ENCODE measurements at places on chromosomes 5 and 9. TPM values are rescaled to one million over a fixed set of nuclear protein-coding genes. Genes with fewer than 3 reads are reported as not detected.

DBH gene
- not detected for total RNA-seq

FGF1 gene
- total RNA-seq, result 0.97 TPM

ANKRD18B gene
- total RNA-seq, result 0.65 TPM

ROR2 gene
- total RNA-seq, result 3.8 TPM

AMBP gene
- total RNA-seq, result 1.0 TPM

DNA sequence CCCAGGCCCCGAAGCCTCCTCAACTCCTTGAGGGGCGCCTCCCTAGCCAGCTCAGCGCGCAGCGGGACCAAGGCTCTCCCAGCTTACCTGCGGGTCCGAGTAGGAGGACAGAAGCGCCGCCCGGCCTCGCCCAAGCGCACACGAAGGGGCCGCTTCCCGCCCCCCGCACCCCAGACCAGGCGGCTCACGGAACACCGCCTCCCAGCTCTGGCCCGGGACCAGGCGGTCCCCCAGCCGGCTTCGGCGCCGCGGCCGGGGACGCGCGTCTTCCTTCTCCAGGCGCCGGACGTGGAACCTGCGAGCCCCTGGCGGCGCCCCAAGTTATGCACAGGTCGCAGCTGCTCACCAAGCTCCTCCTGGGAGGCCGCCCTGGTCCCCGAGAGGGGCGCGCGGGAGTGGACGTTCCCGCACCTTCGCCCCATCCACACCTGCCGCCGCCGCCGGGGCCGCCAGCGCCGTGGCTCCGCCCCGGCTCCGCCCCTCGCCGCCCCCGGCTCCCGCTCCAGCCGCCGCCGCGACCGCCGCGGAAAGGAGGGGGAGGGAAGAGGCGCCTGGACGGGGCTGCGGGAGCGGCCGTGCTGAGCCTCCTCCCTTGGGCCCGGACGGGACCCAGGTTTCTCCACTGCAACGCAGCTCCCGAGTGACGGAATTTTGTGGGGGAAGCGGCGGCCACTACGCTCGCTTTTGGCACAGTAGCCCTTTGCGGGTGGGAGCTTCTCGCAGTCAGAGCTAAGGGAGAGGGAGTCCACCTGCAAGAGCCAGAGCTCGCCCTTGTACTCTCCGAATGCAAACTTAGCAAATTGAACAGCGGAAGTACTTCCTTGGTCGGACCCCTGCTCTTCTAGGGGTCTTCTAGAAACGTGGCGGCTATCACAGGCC, 77.5 kb upstream of the IFNE start:
- H3K27me3 ChIP-seq, result peaks cover 61% of the 10 kb centered on the region
- no peak overlapping the region for H3K27ac ChIP-seq
- H3K36me3 ChIP-seq, result no peaks in the 10 kb centered on the region
- DNase-seq, result peak; percentile 56

- no peaks in the 10 kb centered on the region for H3K36me3 ChIP-seq
- H3K4me1 ChIP-seq, result peaks cover 14% of the 10 kb centered on the region
- H3K27me3 ChIP-seq, result no peaks in the 10 kb centered on the region
- H3K4me3 ChIP-seq, result no peak overlapping the region
- no peak overlapping the region for H3K27ac ChIP-seq
- DNase-seq, result no peak
Observed at GRCh38 chr9:134679616-134680392, 38.2 kb downstream of the COL5A1 start.

- DNase-seq, result no peak
- no peaks in the 10 kb centered on the region for H3K27me3 ChIP-seq
- H3K27ac ChIP-seq, result no peak overlapping the region
- no peak overlapping the region for H3K4me3 ChIP-seq
Observed at GRCh38 chr5:112895682-112896081, 26.3 kb downstream of the REEP5 start.

- DNase-seq, result no peak
- no peaks in the 10 kb centered on the region for H3K27me3 ChIP-seq
- H3K27ac ChIP-seq, result no peak overlapping the region
- peaks cover 40% of the 10 kb centered on the region for H3K4me1 ChIP-seq
Observed at GRCh38 chr9:136348691-136349090, 14.9 kb downstream of the DNLZ start.

DNA sequence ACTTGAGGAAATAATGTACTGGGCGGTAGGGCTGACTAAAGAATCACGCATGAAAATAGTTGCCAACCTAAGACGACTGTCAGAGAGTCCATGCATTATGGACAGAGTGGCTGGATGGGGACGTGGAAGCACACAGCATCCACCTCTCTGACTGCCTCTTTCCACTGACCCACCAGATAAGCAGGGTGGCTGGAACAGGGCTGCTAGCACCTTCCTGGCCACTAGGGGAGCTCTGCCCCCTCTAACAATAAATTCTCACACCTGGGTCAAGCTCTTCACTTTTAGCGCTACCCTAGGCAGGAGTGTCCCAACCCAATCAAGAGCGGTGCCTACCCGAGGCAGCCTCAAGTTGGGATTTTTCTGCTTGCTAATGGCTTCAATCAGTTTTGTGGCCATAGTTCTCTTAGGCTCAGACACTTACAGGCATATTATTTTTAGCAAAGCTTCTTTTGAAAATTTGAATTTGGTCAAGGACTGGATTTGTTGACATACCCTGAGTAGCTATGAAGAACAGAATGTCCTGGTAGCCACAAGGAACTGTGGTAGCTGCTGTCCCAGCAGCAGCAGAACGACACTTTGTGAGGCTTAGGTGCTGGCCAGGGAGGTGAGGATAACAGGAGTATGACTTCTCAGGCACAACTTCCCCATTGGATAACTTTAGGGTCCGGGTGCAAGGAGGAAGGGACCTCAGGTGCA, 6.9 kb upstream of the TPM2 start:
- DNase-seq, result peak; percentile 61
- H3K27me3 ChIP-seq, result no peaks in the 10 kb centered on the region
- peak overlapping the region; percentile 73 for H3K27ac ChIP-seq
- H3K4me3 ChIP-seq, result no peak overlapping the region
- peaks cover 61% of the 10 kb centered on the region for H3K36me3 ChIP-seq

DNA sequence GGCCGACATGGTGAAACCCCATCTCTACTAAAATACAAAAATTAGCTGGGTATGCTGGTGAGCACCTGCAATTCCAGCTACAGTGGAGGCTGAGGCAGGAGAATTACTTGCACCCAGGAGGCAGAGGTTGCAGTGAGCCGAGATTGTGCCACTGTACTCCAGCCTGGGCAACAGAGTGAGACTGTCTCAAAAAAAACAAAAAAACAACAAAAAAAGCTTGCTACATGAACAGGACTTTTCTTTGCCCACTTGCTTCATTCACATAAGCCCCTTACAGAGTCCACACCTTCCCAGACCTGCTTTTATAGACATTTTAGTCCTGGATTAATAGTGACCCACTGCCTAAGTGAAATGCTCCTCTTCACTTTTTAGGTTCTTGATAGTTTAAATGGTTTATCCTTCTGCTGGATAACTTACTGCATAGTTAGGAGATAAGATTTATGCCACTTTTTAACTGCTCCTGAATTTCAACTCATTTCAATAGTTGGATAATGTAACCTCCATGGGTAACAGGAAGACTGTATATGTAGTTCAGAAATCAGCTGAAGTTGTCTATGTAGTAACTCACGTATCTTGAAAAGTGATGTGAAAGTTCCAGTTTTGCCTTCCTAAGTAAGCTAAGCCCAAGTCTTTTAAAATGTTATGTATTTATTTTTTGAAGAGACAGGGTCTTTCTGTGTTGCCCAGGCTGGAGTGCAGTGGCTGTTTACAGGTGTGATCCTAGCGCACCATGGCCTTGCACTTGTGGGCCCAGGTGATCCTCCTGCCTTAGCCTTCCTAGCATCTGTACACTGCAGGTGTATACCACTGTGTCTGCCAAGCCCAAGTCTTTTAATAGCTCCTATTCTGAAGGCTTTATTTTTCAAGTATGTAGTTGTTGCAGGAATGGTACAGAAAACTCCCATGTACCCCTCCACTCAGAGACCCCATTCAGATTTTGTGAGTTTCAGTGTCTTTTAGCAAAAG, 19.7 kb downstream of the SUB1 start:
- peaks cover 3% of the 10 kb centered on the region for H3K4me1 ChIP-seq
- H3K36me3 ChIP-seq, result peaks cover 49% of the 10 kb centered on the region
- no peak for DNase-seq
- no peak overlapping the region for H3K4me3 ChIP-seq
- H3K27me3 ChIP-seq, result no peaks in the 10 kb centered on the region

DNA sequence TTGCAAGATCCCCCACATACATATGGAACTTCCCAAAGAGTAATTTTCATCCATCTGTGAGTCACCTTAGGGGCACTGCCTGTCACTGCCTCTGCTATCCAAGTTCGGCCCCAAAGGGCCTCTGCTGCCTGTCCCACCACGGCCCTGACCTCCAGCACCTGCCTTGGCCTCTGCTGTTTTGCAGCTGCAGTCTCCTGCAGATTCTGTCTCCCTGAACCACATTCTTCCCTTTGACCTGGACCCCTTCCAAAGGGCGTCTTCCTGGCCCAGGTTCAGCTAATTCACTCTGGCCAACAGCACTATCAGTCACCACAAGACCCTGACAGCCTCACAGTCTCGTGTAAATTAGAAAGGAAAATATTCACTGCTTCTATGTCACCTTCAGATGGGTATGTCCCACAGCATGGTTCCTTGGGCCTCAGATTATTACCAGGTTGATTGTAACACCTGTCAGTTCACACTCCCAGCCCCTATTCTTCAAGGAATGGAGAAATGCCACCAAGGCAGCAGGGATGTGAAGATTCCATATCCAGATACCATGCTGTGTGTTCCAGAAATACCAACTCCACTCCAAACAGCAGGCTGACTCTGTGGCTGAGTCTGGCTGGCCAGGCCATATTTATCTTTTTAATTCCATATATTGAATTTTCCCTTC, 479.3 kb downstream of the ARHGEF28 start:
- H3K4me3 ChIP-seq, result no peak overlapping the region
- H3K27me3 ChIP-seq, result no peaks in the 10 kb centered on the region
- H3K27ac ChIP-seq, result no peak overlapping the region

- no peak overlapping the region for H3K27ac ChIP-seq
- DNase-seq, result no peak
- H3K4me3 ChIP-seq, result no peak overlapping the region
- H3K4me1 ChIP-seq, result peaks cover 16% of the 10 kb centered on the region
- no peaks in the 10 kb centered on the region for H3K36me3 ChIP-seq
Observed at GRCh38 chr9:70498866-70499265, 84.4 kb upstream of the KLF9 start.

DNA sequence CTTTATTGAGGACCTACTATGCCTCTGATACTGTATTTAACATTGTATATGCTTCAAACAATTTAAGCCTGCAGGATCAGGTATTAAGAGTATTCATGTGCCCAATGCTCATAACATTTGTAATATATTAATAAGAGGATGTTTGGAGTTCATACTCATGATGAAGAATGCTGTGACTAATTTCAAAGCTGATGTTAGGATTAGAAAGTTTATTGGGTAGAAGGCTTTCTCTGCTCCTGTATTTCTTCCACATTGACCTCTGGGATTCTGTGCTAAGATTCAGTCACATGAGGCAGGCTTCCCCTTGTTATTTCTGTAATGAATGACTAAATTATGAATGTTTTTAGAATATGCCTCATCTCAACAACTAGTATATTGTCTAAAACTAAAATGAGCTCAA, 456.4 kb downstream of the NFIB start:
- no peaks in the 10 kb centered on the region for H3K36me3 ChIP-seq
- DNase-seq, result no peak
- H3K4me3 ChIP-seq, result no peak overlapping the region
- H3K4me1 ChIP-seq, result no peaks in the 10 kb centered on the region
- no peak overlapping the region for H3K27ac ChIP-seq
- no peaks in the 10 kb centered on the region for H3K27me3 ChIP-seq

- DNase-seq, result peak; percentile 90
- peaks cover 10% of the 10 kb centered on the region for H3K27me3 ChIP-seq
- peaks cover 22% of the 10 kb centered on the region for H3K36me3 ChIP-seq
- H3K4me1 ChIP-seq, result peaks cover 32% of the 10 kb centered on the region
Observed at GRCh38 chr9:107488375-107489143, 1.0 kb downstream of the KLF4 start.

DNA sequence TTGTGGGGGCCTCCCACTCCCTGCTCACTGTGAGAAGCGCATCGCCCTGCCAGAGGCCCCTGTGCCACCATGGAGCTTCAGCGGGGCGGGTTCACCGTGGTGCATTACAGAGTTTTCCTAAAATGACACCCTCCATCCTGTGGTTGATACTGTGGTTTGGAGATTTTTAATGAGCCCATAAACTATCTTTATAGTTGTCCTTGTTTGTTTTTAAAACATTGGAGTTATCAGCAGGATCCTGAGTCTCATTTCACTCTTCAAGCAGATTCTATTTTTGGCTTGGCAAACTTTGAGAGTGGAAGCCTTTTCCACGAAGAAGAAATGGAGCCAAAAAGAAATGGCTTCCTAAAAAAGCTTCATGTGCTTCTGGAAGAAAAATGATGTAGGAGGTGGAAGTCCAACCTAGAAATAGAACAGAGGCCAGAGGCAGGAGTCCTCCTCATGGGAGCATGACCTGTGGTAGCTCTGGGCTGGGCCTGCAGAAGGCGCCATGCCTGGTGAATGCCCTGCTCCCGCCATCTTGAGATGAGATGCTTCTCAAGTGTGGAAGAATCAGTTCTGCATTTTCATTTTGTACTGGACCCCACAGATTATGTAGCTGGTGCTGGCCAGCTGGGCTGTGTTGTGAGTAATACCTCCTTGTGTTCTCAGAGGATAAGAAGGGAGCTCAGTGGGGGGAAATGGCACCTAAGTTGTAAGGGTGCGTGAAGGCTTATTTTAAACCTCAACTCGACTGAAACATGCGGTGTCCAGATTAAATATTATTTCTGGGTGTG, 79.0 kb upstream of the RAI14 start:
- no peak overlapping the region for H3K4me3 ChIP-seq
- DNase-seq, result no peak
- no peak overlapping the region for H3K27ac ChIP-seq
- H3K36me3 ChIP-seq, result no peaks in the 10 kb centered on the region

- peaks cover 14% of the 10 kb centered on the region for H3K4me1 ChIP-seq
- H3K4me3 ChIP-seq, result no peak overlapping the region
- no peaks in the 10 kb centered on the region for H3K36me3 ChIP-seq
- DNase-seq, result no peak
Observed at GRCh38 chr9:77896269-77896937, 135.2 kb downstream of the GNAQ start.

GRCh38 chr9:97348871-97349270, 41.4 kb downstream of the CCDC180 start:
- no peak for DNase-seq
- no peaks in the 10 kb centered on the region for H3K27me3 ChIP-seq
- H3K4me3 ChIP-seq, result no peak overlapping the region
- peaks cover 11% of the 10 kb centered on the region for H3K36me3 ChIP-seq
- H3K27ac ChIP-seq, result no peak overlapping the region
- H3K4me1 ChIP-seq, result no peaks in the 10 kb centered on the region

GRCh38 chr9:126463426-126463825, 136.8 kb downstream of the MVB12B start:
- no peaks in the 10 kb centered on the region for H3K27me3 ChIP-seq
- H3K36me3 ChIP-seq, result peaks cover 14% of the 10 kb centered on the region
- H3K4me1 ChIP-seq, result peaks cover 4% of the 10 kb centered on the region
- DNase-seq, result no peak
- no peak overlapping the region for H3K4me3 ChIP-seq

GRCh38 chr9:122127396-122127798, 32.2 kb downstream of the NDUFA8 start:
- peaks cover 33% of the 10 kb centered on the region for H3K4me1 ChIP-seq
- DNase-seq, result no peak
- H3K36me3 ChIP-seq, result no peaks in the 10 kb centered on the region
- no peak overlapping the region for H3K4me3 ChIP-seq
- H3K27ac ChIP-seq, result no peak overlapping the region

GRCh38 chr9:14031060-14031414, 282.9 kb downstream of the NFIB start:
- no peak for DNase-seq
- peaks cover 39% of the 10 kb centered on the region for H3K4me1 ChIP-seq
- no peaks in the 10 kb centered on the region for H3K36me3 ChIP-seq
- no peaks in the 10 kb centered on the region for H3K27me3 ChIP-seq

- peaks cover 7% of the 10 kb centered on the region for H3K4me1 ChIP-seq
- DNase-seq, result no peak
- H3K27me3 ChIP-seq, result no peaks in the 10 kb centered on the region
Observed at GRCh38 chr9:91818225-91818585, 131.8 kb downstream of the ROR2 start.
